ENCODE measurements at places on chromosomes 5 and 9.
A peak's percentile ranks its signal among the peaks of the same experiment; 100 is the strongest.

GRCh38 chr5:54227109-54227508 is 83.3 kb downstream of the ARL15 start:
- no peak for DNase-seq

- DNase-seq = no peak
Observed at GRCh38 chr5:12460493-12461261, 556.4 kb upstream of the CTNND2 start.

GRCh38 chr9:135242406-135242805 is 154.9 kb downstream of the OLFM1 start:
- DNase-seq = no peak

GRCh38 chr9:13513286-13513685 is 233.8 kb upstream of the MPDZ start:
- no peak for DNase-seq

DNA sequence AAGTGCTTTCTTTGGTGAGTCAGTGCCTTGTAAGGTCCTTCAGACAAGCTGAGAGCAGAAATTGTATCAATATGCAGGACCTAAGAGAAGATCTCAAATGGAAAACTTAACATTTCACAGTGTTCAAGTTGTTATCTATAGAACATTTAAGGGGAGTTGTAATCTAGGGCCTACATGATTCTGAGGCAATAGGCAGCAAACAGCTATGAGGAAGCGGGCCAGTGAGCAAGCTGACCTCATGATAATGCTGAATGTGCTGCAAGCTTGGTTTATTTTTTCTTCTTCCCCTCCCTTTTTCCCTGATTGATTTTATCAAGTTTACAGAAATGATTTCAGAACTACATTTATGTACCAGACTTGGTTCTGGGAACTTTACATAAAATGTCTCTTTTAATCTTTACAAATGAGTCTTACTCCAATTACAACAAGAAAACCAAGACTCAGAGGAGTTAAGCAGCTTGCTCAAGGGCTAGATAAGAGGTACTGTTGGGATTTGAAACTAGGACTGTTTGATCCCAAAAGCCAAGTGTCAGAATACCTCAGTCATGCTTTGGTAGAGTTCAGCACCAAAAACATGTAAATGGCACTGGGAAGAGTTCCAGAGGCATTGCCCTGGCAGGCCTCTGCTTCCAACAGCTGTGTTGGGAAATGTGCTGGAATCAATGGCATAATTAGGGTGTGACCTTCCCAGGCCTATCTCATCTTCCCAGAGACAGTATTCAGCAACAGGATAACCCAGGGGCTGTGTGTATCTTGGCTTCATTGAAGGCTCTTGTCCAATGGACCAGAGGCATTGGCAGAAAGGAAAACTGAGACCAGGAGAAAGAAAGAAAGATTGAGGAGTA is 130.1 kb downstream of the LRRC70 start:
- peak; percentile 48 for DNase-seq

- DNase-seq = no peak
Observed at GRCh38 chr5:43514471-43514815, 505 bp downstream of the C5orf34 start.

- no peak for DNase-seq
Observed at GRCh38 chr5:113527746-113528145, 14.3 kb downstream of the YTHDC2 start.

- no peak for DNase-seq
Observed at GRCh38 chr5:107771926-107772325, 101.2 kb upstream of the EFNA5 start.

DNA sequence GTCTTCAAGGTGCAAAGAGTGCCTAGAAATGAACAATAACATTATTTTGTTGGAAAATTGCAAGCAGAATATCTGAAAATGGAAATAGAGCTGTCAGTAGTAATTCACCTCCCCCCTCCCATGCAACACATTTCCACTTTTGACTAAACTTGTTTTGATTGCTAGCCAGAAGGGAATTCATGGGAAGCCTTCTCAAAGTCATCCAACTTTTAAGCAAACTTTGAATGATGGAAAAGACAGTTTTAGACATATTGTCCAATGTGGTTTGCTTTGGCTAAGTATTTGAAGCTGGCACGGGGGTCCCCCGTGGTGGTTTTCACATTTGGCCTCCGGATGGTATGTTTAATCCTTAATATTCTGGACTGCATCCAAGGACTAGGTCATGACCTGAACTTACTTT is 7.5 kb downstream of the NR2F1 start:
- no peak for DNase-seq

GRCh38 chr5:35436400-35437057 is 181.1 kb upstream of the SPEF2 start:
- DNase-seq = peak; percentile 63

Measured in inflammatory macrophage treated with lipopolysaccharide for 1 hour (primary cell).